ENCODE measurements at places on chromosomes 2 and 18.

DNA sequence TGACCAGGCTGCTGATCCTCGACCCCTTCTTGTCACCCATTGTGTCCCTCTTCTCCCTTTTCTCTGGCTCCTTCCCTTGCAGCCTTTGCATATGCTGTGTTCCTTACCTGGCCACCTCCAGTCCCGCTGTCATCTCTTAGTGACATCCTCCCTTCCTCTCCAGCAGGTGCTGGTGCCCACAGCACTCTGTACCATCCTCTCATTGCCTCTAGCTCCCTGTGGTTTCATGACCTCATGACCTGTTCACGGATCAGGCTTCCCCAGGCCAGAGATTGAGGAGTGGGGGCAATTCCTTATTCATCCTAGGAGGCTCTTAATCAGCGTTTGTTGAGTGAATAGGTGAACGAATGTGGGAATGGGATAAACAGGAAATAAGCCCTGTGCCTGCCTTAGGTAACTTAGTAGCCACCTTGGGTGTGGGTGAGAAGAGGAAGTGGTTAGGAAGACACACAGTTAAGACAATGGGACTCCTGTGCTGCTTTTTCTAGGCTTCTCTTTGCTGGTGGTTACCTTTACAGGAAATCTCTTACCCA lies 35.5 kb downstream of the ITGA6 start:
- no peak for DNase-seq

DNA sequence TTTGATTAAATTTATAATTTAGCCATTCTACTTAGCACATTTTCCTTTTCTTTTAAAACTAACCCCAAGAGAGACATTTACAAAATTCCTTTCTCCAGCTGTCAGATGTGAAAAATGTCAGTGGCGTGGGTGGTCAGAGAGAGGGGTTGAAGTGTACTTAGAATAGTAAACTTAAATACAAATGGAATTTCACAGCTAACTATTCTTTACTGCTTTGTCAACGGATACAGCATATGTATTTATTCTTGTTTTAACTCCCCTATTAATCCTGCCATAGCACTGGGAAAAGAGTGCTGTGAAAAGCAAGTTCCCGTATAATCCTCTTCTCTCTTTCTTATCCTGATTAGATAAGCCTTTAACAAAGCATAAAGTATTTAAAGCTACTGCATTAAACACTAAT lies 191.4 kb upstream of the CHAC2 start:
- no peak for DNase-seq

GRCh38 chr2:66940080-66940479 lies 457.1 kb upstream of the ETAA1 start:
- no peak for DNase-seq

GRCh38 chr2:34936089-34936488 lies 1337.0 kb upstream of the FAM98A start:
- DNase-seq: no peak

DNA sequence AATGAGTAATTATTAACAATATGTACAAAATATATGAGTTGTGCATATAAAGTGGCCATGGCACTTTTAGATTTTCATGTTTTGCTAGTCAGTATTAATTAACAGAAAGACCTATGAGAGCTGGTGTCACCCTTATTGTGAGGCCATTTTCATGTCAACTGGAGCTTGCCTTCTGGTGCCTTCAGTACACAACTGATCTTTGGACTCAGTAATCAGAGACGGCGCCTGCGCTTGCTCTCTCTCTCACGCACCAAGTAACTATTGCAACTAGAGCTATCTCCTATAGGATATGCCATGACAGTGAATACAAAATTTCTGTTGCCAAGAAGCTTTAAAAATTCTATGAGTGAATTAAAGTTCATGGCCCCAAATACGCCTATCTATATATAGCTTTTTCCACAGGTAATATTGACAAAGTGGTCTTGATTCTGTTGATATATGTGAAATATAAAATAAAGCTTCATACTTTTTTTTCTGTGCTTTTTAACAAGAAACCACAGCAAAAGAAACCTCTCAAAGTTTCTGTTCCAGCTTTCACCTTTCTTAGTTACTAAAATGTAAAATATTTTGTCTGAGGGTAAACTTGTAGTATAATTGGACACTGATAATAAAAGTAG lies 2.9 kb downstream of the SERTAD2 start:
- DNase-seq: no peak

- no peak for DNase-seq
Observed at GRCh38 chr2:206457188-206457634, 13.9 kb downstream of the ADAM23 start.

DNA sequence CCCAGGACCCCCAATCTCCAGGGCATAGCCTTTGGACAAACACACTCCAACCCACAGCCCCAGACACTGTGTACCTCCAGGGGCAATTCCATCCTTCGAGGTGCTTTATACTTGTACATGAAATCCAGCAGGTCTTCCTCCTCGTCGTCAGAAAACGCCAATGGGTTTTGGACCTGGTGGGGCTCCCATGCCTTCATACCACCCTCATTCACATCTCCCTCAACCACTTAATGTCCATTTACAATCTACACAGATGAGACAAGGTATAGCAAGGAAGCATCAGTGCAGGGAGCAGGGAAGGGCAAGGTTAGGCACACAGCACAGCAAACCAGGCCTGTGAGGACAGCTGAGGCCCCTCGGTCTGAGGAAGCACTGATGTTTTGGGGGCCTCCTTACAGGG lies 20.6 kb downstream of the MRPL35 start:
- DNase-seq: no peak

GRCh38 chr2:200944467-200945394 lies 18.7 kb downstream of the ORC2 start:
- peak; percentile 14 for DNase-seq

DNA sequence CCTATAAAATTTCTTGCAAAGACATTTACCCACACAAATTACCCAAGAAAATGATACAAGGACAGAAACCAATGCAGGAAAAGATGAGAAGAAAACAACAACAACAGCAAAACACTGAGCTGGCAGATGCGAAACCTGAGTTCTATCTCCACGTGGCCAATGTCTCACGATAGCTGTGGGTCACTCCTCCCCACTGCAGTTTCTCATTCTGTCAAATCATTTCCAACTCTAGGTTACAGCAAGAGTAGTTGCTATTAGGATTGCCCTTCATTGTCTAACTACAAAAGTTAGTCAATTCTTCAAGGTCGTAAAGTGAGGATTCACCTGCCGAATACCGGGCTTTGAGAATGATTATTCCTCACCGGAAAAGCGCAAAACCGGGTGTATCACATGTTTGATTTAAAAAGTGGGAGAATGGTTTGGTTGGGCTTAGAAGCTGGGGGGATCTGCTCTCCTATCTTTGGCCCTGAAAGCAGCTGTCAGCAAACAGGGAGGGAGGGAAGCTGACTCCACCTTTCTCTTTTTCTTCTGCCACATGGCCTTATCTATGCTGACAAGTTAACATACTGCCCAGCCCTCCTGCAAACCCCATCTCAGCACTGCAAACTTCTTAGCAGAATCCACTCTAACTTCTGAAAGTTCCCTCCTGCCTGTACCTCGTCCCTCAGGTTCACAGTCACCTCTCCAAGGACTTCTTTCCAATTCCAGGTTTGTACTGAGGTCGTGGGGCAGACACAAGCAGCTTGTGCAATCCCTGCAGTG lies 473.0 kb downstream of the SOX11 start:
- no peak for DNase-seq

DNA sequence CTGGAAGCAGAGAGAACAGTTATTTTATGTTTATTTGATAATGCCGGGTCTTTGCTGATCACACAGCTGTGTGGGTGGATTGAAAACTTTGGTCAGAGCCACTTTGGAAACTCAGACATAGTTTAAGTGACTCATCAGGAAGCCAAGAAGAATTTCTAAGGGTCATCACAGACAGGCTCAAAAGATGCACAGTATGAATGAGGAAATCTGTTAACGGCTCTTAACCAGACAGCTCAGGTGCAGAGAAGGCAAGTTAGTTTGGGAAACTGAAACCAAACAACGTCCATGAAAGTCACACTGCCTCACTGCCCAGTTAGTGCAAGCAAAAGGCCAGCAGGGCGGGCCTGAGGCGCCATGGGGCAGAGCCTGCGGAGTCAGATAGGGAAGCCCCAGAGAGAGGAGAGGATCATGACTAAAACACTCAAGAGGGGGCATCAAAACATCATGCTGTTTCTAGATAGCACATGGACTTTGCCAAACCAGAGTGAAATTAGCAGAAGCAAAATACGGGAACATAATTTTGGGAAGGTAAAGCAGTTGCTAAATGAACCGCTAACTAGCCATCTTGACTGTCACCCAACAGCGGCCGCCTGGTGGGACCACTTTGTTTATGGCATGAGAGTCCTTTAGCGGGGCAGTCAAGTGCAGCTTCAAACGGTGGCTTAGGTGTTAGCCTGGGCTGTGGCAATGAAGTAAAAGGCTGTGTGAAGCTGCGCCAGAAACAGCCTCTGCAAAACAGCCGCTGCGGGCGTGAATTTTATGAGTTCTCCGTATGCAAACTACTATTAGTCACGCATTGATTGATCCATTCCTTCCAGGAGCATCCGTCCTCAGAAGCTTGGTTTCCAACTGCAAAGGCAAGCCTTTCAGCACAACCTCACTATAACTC lies 101.2 kb downstream of the KCTD18 start:
- peak; percentile 67 for DNase-seq

- DNase-seq: peak; percentile 20
Observed at GRCh38 chr2:178279142-178279541, 84.8 kb downstream of the OSBPL6 start.

GRCh38 chr18:13067124-13067523 lies 76.0 kb downstream of the CEP192 start:
- no peak for DNase-seq

GRCh38 chr2:240295256-240296103 lies 140.0 kb upstream of the GPC1 start:
- DNase-seq: no peak

DNA sequence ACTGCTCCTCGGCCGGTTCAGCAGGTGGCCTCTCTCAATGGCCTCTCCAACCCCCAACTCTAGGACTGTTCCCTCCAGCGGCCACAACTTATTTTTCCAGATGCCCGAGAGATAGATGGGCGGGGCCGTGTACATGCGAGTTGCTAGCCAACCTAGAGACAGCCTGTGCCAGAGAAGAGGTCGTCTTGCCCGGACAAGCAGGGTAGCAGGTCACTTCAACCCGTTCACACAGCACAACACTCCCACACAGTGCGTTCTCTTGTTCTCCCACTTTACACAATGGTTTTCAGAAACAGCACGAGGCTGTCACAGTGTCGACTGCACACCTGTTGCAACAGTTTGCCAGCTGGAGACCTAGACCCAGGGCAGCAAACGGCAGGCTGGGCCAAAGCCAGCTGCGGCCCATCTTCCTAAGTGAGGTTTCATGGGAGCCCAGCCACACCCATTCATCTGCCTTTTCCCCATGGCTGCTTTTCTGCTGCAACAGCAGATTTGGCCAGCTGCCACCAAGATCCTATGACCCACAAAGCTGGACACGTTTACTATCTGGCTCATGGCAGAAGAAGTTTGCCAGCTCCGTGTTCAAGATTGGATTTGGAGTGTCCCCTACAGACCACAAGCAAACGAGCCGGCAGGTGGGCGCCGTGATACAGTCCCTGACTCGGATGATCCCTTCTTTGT lies 7.3 kb upstream of the PRLH start:
- peak; percentile 78 for DNase-seq

DNA sequence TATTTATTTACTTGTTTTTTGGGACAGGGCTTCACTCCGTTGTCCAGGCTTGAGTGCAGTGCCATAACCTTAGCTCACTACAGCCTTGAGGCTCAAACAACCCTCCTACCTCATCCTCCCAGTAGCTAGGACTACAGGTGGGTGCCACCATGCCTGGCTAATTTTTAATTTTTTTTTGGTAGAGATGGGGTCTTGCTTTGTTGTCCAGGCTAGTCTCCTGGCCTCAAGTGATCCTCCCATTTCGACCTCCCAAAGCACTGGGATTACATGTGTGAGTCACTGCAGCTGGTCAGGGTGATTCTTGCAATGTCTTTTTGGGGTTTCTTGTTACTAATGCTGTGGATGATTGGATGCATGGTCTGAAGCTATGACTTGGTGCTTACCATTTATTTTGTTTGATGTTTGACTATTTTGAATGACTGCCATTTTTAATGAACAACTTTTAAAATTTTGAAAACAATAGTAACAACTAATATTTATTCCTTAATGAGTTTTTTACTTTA lies 6.5 kb downstream of the CERS6 start:
- no peak for DNase-seq

DNA sequence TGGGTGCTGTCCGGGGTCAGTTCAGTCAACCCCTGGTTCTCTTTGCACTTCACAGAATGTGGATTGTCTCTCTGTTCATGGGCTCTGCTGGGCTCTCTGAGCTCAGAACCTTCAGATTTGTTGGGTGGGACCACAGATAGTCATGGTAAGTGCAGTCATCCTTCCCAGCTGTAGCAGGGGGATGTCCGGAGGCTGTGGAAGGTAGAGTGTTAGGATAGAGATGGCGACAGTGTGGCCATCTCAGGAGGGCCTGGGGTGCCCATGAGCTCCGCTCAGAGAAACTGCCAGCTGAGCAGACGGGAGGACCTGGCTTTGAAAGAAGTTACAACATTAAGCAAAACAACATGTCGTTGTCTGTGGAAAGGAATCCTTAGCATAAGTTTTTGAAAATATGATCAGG lies 149.8 kb downstream of the FAM210A start:
- DNase-seq: no peak

DNA sequence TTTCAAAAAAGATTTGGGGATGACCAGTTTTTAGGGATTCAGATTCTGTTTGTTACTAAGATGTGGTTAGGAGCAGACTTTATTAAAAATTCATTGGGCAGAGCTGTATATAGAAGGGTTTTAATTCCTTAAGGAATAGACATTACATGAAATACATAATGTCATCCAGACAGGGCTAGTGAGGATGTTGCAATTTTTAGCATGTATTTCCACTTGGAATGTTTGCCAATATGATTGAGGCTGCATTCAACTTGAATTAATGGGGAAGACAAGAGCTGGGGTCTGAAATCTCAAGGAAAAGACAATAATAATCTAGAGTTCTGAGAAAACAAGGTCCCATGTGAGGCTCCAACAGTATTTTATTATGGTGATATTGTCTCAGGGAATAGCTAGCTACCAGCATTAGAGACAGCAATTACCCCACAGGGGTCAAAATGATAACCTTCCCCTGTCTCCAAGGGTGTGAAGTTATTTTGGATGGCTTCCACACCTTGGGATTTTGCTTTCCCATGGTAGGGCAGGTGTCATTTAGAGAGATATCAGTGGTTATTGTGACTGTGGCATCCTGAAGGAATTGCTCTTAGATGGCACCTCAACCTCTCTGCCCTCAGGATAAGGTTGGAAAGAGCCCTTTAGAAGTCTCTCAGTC lies 60.2 kb downstream of the VSNL1 start:
- no peak for DNase-seq

DNA sequence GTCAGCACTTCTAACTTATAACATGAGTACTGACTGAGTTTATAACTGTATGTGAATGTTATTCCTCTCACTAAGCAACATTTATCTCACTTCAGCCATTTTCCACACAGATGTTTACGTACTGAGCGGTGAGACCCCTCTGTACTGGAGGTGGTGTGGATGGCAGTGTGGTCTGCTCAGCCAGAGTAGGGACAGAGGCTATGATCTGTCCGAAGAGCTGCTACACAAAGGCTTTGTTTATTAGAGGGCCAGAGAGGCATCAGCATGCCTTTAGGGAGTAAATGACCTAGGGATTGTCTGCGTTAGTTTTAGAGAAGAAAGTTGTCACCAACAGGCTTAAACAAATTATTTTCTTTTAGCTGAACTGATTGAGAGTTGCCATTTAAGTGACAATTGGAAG lies 23.2 kb upstream of the TACR1 start:
- no peak for DNase-seq
